ENCODE measurements at places on chromosomes 7 and 10.

DNA sequence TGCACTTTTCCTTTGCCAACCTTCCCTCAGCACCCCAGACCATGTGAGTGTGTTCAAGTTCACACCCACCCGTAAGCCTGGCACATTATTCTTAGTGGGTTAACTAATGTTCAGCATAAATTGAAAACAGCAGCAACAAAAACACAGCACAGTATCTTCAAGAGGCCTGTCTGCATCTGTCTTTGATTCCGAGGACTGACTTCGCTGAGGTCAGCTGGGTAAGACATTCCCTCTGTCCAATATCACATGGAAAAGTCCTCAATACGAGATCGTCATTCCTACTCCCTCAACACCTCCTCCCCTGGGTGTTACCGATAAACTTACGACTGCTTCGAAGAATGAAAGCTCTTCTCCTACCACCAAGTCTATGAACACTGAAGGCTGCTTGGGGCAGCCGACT, 218.8 kb downstream of the SFMBT2 start:
- no peak for DNase-seq

- no peak for DNase-seq
These were observed 72.6 kb downstream of the OSBPL3 start for GRCh38 chr7:24907311-24907886.

DNA sequence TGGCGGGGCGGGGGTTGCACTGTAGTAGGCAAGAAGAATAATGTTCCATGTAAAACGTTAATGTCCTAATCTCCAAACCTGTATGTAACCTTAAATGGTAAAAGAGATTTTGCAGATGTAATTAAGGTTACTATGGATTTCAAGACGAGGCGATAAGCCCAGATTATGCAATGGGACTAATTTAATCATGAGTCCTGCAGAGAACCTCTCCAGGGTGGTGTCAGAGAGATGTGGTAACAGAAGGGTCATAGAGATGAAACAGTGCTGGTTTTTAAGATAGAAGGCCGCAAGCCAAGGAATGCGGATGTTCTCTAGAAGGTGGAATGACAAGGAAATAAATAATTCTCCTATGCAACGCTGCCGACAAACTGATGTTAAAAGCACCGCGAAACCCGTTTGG, 57.1 kb downstream of the UBE3C start:
- DNase-seq, result no peak

DNA sequence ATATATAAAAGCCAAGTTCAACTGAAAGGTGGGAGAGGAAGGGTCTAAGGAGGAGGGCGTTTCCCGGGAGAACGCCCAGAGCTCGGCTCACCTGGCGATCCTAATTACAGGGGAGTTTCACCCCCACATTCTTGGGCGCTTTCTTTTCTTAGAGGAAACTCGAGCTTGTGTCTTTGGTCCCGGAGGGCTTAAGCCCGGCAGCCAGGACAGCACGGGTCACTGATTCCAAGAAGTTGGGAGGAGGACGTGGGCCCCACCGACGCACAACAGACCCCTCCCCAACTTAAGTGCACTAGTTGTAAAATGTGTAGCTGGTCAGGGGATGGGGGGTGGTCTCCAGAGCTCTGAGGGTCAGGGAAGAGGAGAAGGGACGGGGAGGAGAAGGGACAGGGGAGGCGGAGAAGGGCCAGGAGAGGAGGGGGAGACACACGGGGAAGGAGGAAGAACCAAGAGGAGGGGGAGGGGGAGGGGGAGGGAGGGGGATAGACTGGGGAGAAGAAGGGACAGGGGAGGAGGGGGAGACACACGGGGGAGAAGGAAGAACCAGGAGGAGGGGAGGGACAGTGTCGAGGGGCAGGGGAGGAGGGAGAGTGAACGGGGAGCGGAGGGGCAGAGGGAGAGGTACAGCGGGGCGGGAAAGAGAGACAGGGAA, 874 bp downstream of the BAIAP2L1 start:
- DNase-seq, result no peak

- DNase-seq, result peak; percentile 28
These were observed 24.5 kb upstream of the FAM133B start for GRCh38 chr7:92614660-92615174.

DNA sequence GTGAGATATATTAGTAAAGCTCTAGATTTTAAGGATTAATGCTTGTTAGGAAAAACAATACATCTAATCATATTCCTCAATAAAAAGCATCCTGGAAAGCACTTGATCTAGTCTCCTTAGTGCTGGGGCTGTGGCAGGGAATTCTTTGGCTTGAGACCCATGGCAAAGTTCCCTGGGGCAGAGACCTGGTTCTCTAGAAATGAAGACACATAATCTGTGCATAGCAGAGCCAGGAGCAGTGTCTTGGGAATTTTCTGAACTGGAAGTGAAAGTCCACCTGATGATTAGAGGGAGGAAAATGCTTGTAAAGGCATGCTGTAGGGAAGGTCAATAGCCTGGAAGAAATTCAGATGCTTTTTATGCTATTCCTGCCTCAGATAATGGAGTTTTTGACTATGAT, 247.4 kb downstream of the CDK14 start:
- DNase-seq, result no peak

GRCh38 chr10:5551531-5552375, 27.0 kb downstream of the CALML3 start:
- no peak for DNase-seq

GRCh38 chr10:24452030-24452429, 243.1 kb downstream of the KIAA1217 start:
- no peak for DNase-seq

GRCh38 chr10:100509241-100509840, 10.3 kb downstream of the SEC31B start:
- no peak for DNase-seq

- no peak for DNase-seq
These were observed 60.1 kb downstream of the BTRC start for GRCh38 chr10:101414034-101414433.

- peak; percentile 86 for DNase-seq
These were observed 69.0 kb upstream of the VOPP1 start for GRCh38 chr7:55641273-55641691.

- no peak for DNase-seq
These were observed 5.5 kb downstream of the ELOVL3 start for GRCh38 chr10:102231357-102232318.

- DNase-seq, result no peak
These were observed 41.4 kb upstream of the ADO start for GRCh38 chr10:62763155-62763554.

- no peak for DNase-seq
These were observed 17.0 kb downstream of the ITIH5 start for GRCh38 chr10:7649673-7650300.

- DNase-seq, result no peak
These were observed 78.7 kb upstream of the KMT2E start for GRCh38 chr7:104935276-104935675.

- DNase-seq, result no peak
These were observed 9.6 kb downstream of the EMX2 start for GRCh38 chr10:117552156-117552631.

- no peak for DNase-seq
These were observed 39.5 kb downstream of the TSPAN14 start for GRCh38 chr10:80493522-80494051.

GRCh38 chr10:13439313-13440184, 89.3 kb downstream of the BEND7 start:
- DNase-seq, result no peak

- no peak for DNase-seq
These were observed 825 bp downstream of the ZNF862 start for GRCh38 chr7:149838992-149839408.

GRCh38 chr7:116024826-116025809, 5.4 kb downstream of the TFEC start:
- DNase-seq, result no peak

- DNase-seq, result no peak
These were observed 244.0 kb downstream of the BUB3 start for GRCh38 chr10:123398180-123398591.

DNA sequence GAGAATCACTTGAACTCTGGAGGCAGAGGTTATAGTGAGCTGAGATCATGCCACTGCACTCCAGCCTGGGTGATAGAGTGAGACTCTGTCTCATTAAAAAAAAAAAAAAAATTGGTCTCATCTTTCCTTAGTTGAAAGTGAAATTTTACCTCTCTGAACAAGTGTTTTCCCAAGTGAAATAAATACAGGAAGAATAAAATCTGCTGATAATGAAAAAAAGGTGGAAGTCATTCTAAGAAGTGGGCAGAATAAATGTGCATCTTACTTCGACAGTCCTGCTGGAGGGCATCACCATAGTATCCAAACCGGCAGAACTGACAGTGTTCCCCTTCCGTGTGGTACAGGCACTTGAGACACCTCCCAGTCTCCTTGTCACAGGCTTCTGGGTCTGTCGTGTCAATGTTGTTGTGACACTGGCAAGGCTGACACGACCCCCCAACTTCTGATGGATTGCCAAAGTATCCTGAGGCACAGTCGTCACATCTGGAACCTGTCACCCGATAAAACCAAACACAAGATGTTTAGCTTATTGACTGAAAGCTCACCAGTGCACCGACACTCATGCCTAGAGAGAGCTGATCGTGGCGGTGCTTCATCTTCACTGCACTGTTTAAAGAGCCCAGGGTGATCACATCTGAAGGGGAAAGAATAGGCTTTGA, 49.6 kb downstream of the LAMB1 start:
- no peak for DNase-seq

DNA sequence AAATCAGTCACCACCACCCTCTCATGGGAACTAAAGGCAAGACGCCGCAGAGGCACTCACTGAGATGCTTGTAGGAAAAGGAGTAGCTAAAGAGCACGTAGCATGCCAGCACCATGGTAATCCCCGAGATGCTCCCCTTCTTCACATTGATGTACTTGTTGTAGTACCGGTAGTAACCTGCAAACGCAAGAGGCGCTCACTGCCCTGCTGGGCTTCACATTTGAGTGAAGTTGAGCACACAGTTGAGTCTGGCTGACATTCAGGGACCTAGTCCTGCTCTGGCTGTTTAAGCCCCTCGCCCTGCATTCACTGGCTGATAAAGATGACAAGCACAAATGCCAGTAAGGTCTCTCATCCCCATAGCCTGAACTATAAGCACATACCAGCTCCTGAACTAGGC, 6.9 kb downstream of the ATP5MF start:
- no peak for DNase-seq

GRCh38 chr10:60390224-60390626, 550 bp upstream of the ANK3 start:
- DNase-seq, result no peak

- no peak for DNase-seq
These were observed 20.8 kb upstream of the HYAL4 start for GRCh38 chr7:123823898-123824753.

DNA sequence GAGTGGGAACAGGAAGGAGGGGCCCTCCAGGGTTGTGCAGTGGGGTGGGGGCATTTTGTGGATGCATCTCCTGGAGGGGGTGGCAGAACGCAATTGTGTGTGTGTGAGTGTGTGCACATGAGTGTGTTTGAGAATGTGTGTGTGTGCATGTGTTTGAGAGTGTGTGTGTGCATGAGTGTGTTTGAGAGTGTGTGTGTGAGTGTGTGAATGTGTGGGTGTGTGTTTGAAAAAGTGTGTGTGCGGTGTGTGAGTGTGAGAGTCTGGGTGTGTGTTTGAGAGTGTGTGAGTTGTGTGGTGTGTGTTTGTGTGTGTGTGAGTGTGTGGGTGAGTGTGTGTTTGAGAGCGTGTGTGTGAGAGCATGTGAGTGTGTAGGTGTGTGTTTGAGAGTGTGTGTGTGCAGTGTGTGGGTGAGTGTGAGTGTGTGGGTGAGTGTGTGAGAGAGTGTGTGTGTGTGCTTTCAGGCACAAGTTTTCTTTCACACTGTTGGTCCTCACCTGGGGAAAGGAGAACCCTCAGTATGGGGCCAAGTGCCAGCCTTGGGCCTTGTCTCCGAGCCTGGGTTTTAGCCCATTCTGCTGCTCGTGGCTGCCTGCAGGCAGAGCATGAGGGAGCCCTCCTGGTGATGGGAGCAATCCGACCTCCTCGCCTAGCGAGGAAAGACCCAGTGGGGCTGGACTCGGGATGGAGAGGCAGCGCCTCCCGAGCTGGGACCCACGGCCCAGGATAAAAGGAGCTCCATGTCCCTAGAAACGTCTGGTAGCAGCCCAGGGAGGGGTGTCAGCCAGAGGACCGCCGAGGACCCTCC, 35.6 kb downstream of the CDH23 start:
- no peak for DNase-seq

GRCh38 chr7:139783647-139784385, 6.0 kb upstream of the HIPK2 start:
- no peak for DNase-seq

- no peak for DNase-seq
These were observed 191.1 kb downstream of the DOCK4 start for GRCh38 chr7:112015146-112015545.

DNA sequence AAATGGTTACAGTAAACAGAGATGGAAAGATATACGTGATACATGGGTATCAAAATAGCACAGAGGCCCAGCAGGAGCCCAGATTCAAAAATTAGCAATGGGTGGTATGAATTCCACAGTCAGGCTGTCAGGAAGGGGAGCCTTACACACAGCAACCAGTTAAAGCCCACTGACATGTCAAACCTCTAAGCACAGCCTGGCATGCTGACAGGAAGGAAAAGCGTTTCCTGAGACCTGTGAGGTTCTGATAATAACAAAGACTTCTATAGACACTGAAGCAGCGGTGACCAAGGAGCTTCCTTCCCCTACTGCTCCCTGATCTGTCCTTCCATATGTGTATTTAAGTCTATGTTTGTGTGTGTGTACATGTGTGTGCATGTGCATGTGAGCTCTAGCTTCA, 89.9 kb downstream of the PHYHIPL start:
- DNase-seq, result no peak

DNA sequence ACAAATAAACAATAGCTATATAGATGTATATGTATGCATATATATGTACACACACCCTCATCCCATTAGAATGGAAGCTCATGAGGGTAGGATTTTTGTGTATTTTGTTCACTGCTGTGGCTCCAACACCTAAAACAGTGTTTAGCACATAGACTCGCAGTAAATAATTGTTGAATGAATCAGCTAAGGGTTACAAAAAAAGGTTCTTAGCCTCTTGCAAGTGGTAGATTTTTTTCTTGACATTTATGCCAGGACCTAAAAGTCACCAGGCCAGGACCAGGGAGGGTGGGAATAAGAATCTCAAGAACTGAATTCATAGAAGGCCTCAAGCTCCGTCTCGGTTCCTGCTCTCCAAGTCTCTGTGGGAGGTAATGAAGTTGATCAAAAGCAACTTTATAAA, 82.5 kb upstream of the CAPZA2 start:
- no peak for DNase-seq

- DNase-seq, result no peak
These were observed 210.2 kb upstream of the NPY start for GRCh38 chr7:24073651-24074420.

GRCh38 chr7:25952261-25953057, 199.5 kb upstream of the NFE2L3 start:
- peak; percentile 45 for DNase-seq

- DNase-seq, result no peak
These were observed 245.3 kb downstream of the EBF3 start for GRCh38 chr10:129718548-129719414.
